Upper lobe of left lung (tissue), 6 donors: ENCODE measurements at places on chromosomes 6 and 20. TPM values are rescaled to one million over a fixed set of nuclear protein-coding genes. Genes with fewer than 3 reads are reported as not detected.

Gene BEND6
- total RNA-seq = 0.29 TPM

Gene STX16
- 469 TPM for total RNA-seq

Gene NFS1
- total RNA-seq = 22.2 TPM

Gene ULBP2
- total RNA-seq = not detected

Gene BHLHE23
- not detected for total RNA-seq

Gene TDRD6
- 0.15 TPM for total RNA-seq

Gene DLL1
- total RNA-seq = 20.1 TPM
